Hematopoietic multipotent progenitor cell treated with erythropoietin and hydrocortisone succinate and interleukin-3 and kit ligand, for 15 days (in vitro differentiated cells): ENCODE measurements at places on chromosomes 6 and 20.

GRCh38 chr6:168450917-168451316, 9.9 kb downstream of the SMOC2 start:
- no peak for DNase-seq

GRCh38 chr6:63635588-63636517, at the start of gene PHF3:
PHF3 (plus strand) TSS chr6:63635802; CDS start chr6:63646552, 10,750 bp downstream.
- peak; percentile 90 for DNase-seq

GRCh38 chr20:34045294-34045693, 51.6 kb downstream of the RALY start:
- no peak for DNase-seq

DNA sequence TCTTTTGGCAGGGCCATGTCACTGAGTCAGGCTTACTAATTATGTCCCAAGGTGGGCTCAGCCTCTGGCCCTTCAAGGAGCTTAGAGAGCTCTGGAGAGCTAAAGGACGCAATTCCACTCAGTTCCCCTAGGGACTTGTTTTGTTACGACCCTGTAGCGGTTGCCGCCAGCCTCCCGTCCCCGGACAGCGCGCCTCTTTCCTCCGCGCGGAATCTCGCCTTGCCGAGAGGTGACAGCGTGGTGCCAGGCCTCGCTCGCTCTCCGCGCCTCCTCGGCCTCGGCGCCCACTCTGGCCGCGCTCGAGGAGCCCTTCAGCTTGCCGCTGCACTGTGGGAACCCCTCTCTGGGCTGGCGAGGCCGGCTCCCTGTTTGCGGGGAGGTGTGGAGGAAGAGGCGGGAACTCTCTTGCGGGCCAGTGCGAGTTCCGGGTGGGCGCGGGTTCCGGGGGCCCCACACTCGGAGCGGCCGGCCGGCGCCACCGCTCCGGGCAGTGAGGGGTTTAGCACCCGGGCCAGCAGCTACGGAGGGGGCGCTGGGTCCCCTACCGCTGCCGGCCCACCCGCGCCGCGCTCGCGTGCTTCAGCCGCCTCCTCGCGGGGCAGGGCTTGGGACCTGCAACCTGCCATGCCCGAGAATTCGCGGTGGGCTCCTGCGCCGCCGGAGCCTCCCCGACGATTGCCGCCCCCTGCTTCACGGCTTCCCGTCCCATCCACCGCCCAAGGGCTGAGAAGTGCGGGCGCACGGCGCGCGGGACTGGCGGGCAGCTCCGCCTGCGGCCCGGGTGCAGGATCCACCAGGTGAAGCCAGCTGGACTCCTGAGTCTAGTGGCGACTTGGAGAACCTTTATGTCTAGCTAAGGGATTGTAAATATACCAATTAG, 9.9 kb upstream of the ZNF311 start:
- DNase-seq, result no peak

GRCh38 chr6:44284121-44284520, 13.9 kb downstream of the TMEM151B start:
- no peak for DNase-seq

DNA sequence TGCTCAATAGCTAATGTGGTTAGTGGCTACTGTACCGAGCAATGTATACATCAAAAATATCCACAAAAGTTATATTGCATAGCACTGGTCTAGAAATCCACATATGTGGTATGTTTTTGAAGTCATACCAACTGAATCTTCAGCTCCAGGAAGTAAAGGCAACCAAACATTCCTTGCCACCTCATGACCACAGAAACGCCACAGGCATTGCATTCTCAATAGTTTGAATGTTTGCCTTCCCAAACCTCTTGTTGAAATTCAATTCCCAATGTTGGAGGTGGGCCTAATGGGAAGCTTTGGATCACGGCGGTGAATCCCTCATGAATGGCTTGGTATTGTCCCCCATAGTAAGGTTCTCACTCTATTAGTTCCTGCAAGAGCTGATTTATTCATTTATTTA, 18.2 kb upstream of the ZNF391 start:
- DNase-seq, result no peak

GRCh38 chr6:128413291-128413690, 107.1 kb downstream of the PTPRK start:
- no peak for DNase-seq
